ENCODE measurements at places on chromosomes 12 and 14.
A peak's percentile ranks its signal among the peaks of the same experiment; 100 is the strongest.

DNA sequence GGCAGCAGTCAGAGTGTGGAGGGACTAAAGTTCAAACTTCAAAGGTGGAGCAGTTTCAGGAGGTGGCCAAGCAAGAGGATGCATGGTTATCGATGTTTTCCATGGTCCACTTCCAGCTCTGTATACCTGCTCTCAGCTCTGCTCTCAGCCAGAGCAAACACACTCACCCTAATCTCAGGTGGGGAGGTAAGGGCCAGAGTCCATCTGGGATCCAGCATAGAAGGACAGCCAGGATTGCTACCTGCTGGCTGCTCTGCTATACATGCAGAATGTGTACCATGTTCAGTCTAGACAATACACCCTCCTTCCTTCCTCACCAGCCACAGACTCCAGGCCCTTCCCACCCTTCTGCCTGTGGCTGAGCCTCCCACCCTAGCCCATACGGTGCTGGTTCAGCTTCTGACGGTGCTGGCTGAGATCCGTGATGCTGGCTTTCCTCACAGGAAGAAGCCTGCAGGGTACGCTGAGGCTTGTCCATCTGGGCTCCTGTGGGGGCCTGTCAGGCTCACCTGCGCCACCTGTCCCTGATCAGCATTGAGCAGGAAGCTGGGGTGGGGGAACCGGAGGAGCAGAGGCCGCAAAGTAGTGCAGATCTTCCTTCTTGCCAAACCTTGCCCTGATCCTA lies 2.4 kb downstream of the CBLN3 start:
- peak; percentile 98 for DNase-seq

GRCh38 chr14:31927348-31927832 lies 149.7 kb upstream of the ARHGAP5 start:
- no peak for DNase-seq

DNA sequence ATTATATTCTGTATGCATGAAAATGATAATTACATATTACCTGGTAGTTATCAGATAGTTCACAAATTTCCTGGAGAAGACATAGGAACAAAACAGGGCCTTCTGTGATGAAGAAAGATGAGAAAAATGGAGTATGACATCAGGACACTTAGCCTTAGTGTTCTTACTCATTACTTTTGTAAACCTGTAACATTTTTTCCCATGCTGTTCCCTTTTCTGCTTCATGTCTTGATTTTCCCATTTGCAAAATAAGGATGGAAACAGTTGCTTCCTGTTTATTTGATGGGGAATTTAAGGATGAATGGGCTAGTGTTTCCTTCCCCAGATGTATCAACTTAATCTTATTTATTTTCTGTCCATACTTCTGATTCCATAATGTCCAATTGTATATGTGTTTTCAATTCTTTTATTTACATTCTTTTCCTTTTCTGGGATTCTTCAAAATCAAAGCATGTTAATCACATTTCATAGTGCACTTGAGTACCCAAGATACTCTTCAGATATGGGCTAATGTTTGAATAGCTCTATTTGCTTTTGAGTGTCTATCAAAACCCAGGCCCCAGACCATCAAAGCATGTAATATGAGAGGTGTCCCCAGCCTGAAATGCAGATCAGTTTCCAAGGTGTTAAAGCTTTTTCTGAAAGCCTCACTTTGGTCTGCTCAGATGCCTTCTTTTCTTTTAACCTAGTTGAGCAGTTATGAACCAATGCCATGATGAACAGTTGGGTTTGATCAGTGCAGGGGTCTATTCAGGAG lies 260.5 kb downstream of the RAD51B start:
- DNase-seq: no peak

GRCh38 chr14:105195522-105196264 lies 14.6 kb upstream of the NUDT14 start:
- no peak for DNase-seq

GRCh38 chr12:5481645-5482044 lies 49.7 kb downstream of the NTF3 start:
- no peak for DNase-seq

- DNase-seq: peak; percentile 75
These were observed 29.4 kb upstream of the ETFBKMT start for GRCh38 chr12:31629756-31630732.

DNA sequence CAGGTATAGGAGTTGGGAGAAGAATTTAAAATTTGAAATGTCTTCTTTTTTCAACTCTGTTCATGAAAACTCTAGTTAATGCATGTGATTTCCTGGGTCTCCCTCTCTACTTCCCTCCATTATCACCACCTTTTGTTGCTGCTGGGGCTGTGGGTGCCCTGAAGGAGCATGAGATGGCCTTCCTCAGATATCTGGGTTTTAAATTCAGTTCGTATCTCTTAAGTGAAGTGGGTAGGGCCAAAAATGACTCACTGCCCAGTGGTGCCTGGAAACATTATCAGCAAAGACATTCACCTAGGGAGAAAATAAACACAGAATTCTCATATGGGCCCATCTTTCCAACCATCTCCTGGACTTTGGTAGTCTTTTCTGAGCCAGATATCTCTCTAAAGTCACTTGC lies 234.9 kb upstream of the PLEKHG7 start:
- peak; percentile 35 for DNase-seq

- no peak for DNase-seq
These were observed 42.6 kb upstream of the MED13L start for GRCh38 chr12:116319898-116320621.

DNA sequence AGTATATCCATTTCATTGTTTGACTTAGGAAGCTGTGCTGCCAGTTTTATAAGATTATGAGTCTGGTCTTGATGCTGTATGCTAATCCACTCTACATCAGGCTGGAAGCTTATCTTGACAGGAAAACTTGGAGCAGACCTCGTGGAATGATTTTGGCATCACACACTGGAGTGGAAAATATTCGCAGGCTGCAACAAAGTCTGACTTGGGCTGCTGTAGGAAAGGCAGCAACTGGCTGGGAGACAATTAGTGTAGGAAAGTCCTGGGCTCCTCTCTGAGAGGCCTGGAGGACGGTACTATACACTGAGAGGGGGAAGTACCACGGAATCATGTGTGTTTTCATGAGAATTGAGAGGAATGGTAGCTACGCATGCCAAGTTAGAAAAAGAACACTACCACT lies 383.7 kb downstream of the ETNK1 start:
- no peak for DNase-seq

DNA sequence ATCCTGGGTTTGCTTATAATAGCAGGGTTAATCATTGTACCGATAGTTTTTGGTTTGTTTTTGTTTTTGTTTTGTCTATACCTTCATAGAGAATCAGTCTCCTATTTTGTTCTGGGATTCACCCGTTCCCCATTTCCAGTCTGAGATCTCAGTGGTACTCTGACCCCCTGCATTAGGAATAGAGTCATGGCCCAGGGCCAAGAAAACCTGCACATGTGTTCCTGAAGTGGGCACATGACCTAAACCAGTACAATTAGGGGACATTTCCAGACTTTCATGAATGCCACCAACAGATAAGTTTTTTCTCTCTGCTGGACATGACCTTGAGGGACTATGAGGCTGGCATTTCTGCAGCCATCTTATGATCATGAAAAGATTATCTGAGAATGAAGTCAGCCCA lies 52.5 kb downstream of the MRPL42 start:
- DNase-seq: no peak

GRCh38 chr14:79638672-79639266 lies 572.5 kb downstream of the DIO2 start:
- DNase-seq: peak; percentile 99

DNA sequence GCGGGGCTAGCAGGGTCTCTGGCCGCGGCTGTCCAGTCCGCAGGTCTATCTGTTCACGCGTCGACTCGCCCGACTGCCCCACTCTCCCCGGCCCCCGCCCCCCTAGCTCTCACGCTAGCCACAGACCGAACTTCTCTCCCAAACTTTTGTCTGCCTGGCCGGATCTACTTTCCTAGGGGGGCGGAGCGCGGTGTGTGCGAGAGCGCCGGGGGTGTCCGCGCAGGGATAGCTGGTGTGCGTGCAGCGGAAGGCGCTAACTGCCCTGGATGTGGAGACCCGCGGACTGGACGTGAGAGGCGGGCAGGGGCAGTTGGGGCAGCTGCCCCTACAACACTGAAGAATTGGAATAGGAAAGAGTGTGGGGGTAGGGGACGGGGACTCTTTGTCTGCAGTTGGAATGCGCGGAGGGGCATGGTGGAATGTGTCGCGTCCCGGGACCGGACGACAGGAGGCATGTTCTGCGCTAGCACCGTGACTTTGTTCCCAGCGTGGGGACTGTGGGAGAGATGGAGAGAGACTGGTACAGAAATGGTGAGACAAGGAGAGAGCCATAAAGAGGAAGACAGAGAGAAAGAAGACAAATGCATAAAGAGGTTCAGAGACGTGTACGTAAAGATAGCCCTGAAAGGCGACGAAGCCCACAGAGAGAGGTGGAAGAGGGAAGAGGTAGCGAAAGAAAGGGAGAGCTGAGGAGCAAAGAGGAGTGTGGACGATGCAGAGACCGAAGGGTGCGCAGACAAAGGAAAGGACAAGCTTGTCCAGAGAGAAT lies at the start of gene AJUBA:
Gene AJUBA (minus strand): TSS at position 75 of the 769 bp plus-strand sequence. CDS start 285 bp downstream, outside the sequence.
- peak; percentile 23 for DNase-seq

DNA sequence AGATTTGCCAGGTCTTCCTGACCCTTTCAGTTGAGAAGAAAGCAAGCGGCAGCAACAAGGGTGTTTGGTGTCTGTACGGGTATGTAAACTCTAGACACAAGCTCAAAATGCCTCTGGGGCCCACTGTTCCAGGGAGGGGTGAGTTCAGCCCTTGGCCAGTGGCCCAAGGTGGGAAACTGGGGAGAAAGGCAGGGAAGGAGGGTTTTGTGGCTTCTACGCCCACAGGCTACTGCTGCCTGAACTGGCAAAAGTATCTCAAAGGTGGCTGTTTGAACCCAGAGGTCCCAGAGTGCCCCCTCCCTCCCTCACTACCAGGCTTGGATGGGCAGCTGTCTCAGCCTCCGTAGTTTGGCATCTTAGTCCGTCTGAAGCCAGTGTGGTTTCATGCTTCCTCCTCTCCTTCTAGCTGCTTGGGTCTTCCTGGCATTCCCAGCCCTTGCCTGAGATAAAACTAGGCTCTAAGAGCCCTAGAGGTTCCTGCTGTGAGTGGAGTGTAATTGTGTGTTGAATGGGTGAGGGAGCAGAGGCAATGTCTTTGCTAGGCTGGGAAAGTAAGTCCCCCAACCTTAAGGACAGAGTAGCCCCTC lies 5.5 kb downstream of the HOXC5 start:
- DNase-seq: no peak

- DNase-seq: no peak
These were observed 33.6 kb downstream of the AACS start for GRCh38 chr12:125098676-125099408.

GRCh38 chr12:12881151-12881909 lies 10.0 kb upstream of the GPRC5A start:
- DNase-seq: no peak

DNA sequence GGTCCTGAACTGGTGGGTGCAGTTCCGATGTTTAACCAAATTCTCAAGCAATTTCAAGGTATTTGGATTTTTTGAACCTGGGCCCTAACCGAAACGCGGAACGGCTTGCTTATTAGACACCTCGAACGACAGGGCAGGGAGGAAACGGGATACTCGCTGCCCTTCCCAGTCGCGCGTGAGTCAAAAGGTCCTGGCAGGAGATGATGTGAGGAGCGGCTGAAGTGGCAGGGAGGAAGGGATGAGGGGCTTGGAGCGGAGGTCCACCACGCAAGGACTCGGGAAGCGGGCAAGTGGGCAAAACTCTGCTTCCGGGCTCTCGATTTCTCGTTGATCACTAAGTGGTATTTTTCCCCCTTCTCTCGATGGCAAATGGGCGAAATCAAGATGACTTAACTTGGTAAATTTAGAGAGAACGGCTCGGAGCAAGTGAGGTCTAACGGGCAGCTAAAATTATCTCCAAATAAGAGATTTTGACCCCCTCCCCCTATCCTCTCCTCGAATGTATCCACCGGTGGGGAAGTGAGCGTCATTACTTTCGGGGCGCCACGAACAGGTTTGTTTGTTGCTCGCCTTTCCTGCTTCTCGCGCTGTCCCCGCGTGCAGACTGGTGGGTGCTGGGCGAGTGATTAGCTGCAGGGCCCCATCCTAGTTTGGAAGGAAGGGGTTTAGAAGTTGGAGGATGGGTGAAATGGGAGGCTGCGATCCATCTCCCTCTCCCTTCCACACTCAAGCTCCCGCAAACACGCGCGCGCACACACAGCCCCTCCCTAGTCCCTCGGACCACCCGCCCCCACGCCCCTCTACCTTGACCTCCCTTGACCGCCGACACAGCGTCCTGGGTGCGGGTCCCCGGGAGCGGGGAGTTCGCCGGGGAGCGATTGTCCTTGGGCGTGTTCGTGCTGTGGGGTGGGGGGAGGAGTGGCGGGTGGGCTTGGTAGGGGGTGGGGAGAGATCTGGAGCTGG lies 986 bp upstream of the NTF3 start:
- DNase-seq: no peak

DNA sequence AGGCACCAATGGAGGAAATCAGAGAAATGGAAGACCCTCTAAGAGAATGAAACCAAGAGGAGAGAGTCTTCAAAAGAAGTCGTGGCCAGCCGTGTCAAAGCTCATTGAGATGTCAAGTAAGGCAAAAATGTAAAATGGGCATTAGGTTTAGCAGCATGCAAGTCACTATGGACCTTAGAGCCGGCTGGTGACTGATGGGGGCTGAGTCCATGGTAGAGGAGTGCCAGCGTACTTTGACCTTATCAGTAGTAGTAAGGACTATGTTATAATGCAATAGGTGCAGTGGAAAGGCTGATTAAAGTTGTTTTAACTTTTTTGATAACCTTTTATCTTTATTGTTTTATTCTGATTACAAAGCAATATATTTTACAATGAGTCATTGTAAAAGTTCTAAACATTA lies 66.5 kb downstream of the ANO6 start:
- no peak for DNase-seq

- peak; percentile 76 for DNase-seq
These were observed 375.3 kb downstream of the C12orf75 start for GRCh38 chr12:105705765-105706164.

GRCh38 chr12:120164293-120164692 lies 30.2 kb downstream of the GCN1 start:
- peak; percentile 91 for DNase-seq

- peak; percentile 15 for DNase-seq
These were observed 13.0 kb downstream of the TMEM52B start for GRCh38 chr12:10191865-10192264.

DNA sequence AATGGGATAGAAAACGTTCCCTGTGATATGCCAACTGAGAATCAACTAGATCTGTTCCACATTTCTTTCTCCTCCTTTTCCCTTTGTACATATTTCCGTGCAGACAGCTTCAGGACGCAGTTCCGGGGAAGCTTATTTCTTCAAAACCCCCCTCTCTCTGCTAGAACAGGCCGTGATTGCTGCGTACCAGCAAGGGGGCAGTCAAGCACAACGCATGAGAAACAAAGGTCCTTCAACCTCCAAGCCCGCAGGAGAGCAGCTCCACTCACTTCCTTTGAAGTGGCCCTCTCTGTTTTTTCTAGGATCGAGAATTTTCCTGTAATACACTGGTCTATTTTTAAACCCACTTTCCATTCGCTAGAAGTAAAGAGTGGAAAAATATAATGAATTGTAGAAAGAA lies 80.8 kb downstream of the ZNF664 start:
- peak; percentile 67 for DNase-seq

GRCh38 chr14:34059925-34060650 lies 109.2 kb upstream of the EGLN3 start:
- peak; percentile 29 for DNase-seq

GRCh38 chr14:92729634-92730358 lies 18.6 kb downstream of the LGMN start:
- no peak for DNase-seq
